Hindlimb muscle (tissue), 1 donor: ENCODE measurements at places on chromosomes 6 and 20.

- no peak for DNase-seq
Measured at GRCh38 chr6:32943864-32944649, 3.2 kb upstream of the HLA-DMB start.

- no peak for DNase-seq
Measured at GRCh38 chr6:44462335-44462734, 74.8 kb downstream of the CDC5L start.

DNA sequence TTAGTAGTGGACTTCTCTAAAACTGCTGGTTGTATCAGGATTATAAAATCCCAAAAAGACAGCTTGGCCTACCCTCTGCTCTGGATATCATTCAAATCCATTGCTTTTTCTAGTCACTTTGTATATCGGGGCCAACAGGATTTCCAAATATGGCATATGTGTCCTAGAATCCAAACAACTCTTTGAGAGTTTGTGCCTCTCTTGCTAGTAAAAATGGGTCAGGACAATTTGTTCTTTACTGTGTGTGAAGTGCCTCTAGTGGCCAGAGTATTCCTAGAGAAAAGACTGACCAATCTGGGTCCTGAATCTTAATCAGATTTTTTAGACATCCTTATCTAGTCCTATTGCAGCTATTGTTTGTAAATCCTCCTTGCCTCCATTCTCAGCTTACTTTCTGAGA is 33.5 kb upstream of the MANEA start:
- DNase-seq, result no peak

DNA sequence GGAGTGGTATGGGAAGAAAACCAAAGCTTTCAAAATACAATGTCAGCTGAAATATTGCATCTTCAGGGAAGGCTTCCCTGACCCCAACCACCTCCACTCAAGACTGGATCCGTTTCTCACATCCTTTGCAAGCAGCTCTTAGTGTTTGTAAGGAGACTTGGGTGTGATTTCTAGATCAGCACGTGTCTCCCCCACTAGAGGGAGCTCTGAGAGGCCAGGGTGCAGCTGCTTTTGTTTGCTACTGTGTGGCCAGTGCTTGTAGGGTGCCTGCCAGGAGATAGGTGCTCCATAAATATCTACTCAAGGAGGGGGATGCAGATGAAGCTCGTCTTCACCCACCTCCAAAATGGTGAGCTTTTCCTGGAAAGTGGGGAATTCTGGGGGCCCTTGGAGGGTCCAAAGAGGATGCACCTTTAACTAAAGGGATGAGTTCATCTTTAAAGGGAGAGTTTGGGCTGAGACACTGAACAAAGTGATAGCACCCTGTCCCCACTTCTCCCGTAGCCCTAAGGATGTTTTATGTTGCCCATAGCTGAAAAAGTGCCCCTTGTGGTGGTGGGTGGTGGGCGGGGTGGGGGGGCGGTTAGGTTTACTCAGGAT is 52.6 kb upstream of the MAFB start:
- no peak for DNase-seq

- no peak for DNase-seq
Measured at GRCh38 chr6:168344338-168344737, 24.8 kb upstream of the DACT2 start.
